Choroid plexus epithelial cell (primary cell): ENCODE measurements at places on chromosomes 2 and 18.
A peak's percentile ranks its signal among the peaks of the same experiment; 100 is the strongest.

GRCh38 chr2:107384422-107384821 is 442.3 kb upstream of the RGPD4 start:
- DNase-seq = no peak

GRCh38 chr2:173524256-173524955 is 169.7 kb downstream of the CDCA7 start:
- no peak for DNase-seq

GRCh38 chr2:220215785-220216184 is 588.4 kb downstream of the SLC4A3 start:
- DNase-seq = no peak

DNA sequence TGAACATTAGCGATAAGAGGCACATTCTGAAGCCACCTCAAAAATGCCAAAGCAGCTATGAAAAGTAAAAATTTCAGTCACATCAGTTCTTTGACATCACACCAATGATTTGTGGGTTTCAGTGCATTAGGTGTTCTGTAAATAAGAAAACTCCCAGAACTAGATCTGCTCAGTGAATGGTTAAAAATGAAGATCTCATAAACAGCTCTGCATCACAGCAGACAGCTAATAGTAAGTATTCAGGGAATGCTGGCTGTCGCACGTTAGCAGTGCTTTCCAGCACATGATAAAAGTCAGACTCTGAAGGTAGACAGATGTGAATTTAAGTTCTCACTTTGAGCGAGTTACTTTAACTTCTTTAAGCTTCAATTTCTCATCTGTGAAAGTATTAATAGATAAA is 154.9 kb downstream of the SATB2 start:
- DNase-seq = peak; percentile 37

DNA sequence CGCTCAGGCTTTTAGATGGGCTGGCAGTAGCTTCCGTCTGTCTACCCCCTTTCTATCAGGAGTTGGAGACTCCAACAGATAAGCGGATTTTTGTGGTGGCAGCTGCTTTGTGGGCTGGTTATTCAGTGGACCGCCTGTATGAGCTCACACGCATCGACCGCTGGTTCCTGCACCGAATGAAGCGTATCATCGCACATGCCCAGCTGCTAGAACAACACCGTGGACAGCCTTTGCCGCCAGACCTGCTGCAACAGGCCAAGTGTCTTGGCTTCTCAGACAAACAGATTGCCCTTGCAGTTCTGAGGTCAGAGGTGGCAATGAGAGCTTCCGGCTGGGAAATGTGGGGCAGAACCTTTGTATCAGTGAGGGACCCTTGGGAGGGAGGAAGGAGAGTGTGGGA is 14.8 kb downstream of the CAD start:
- DNase-seq = no peak

GRCh38 chr2:96359866-96360265 is 24.3 kb downstream of the NCAPH start:
- peak; percentile 70 for DNase-seq

- DNase-seq = no peak
Measured at GRCh38 chr2:11629851-11630250, 40.1 kb downstream of the NTSR2 start.

DNA sequence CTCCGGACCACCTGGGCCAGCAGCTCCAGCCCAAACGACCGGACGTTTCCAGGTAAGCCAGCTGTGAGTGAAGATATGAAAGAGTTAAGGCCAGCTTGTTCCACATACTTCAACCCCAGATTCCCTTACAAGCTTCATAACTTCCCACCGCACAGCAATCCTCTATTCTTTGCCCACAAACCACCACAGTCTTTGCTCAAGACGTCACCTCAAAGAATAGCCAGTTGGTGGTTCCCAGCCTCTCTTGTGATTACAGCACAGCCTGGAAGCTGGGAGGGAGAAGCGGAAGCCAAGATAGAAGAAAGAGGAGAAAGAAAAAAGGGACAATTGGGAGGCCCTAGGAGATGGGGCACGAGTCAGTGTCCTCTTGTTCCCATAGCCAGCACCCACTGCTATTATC is 70.6 kb downstream of the NRP2 start:
- DNase-seq = no peak
